Hematopoietic multipotent progenitor cell (in vitro differentiated cells): ENCODE measurements at places on chromosomes 5 and 9.

DNA sequence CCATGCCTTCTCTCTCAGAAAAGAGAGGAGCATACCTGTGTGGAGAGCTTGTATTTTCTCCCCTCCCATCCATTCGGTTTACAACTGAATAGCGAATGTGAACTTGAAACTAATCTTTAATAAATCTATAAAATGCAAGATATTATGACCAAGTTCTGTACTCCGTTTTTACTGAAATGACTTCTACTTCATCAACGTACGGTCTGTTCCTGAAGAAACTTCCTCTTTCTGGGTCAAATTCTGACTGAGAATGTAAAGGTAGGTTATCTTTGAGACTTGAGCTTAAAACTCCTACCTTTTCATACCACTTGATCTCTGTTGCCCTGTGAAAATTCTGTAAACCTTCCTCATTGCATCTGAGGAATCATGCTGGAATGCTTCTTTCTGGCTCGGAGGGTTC is 4.2 kb upstream of the CTNNAL1 start:
- DNase-seq = no peak

GRCh38 chr5:10366310-10367272 is 13.1 kb downstream of the MARCHF6 start:
- DNase-seq = no peak

- DNase-seq = peak; percentile 80
These were observed 16.7 kb upstream of the COMMD10 start for GRCh38 chr5:116068028-116068632.

DNA sequence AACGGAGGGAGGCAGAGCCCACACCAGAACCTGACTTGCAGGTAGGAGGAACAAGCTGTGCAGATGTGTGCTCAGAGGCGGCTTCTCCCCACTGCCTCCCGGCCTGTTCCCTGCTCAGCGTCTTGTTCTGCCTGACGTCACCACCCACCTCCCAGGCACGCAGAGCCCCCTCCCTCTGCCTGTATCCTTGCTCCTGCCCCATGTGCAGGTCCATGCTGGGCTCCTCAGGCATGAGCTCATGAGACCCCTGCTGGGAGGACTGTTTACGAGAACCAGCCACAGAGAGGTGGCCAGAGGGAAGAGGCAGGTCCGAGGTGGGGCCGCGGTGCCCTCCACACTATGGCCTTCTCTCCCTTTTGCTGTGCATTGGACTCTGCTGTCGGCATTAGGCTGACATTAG is 45.5 kb downstream of the SLC6A3 start:
- no peak for DNase-seq

DNA sequence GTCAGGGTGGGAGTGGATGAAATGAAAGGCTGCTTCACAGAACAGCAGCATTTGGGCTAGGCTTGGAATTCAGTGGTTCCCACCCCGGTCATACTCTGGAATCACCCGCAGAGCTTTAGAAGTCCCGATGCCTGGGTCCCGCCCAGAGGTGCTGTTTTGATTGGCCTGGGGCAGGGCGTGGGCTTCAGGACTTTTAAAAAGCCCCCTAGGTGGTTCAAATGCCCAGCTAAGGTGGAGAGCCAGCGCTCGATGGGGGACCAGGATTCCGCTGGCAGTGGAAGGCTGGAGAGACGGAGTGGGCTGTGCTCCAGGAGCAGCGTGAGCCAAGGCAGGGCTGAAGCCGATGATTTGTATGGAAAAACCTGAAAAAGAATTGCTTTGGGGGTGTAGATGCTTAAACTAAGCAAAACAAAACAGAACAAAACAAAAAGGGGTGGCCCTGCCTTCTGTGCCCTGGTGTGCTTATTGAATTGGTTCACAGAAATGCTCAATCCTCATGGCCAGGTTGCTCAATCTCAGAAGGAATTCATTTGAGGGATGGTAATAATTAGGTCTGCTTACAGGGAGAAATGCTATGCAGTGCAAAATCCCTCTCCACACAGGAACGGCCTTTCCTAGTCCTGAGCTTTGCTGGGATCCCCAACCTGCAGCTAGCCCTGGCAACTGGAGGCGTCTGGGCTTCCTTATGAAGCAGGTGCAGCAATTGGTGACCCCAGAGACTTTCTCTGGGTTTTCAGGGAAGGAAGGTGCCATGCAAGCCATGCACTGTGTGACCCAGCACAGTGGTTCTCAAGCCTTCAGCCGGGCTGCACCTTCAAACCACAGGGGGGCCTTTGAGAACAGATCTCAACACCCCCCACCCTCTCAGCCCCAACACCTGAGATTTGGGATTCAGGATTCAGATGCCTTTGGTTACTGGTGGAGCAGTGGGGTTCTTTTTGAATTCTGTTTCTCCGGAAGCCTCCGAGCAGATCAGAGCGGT is 174.0 kb upstream of the ZNF618 start:
- DNase-seq = no peak

GRCh38 chr5:73446631-73447529 is 1.7 kb downstream of the FOXD1 start:
- DNase-seq = no peak

DNA sequence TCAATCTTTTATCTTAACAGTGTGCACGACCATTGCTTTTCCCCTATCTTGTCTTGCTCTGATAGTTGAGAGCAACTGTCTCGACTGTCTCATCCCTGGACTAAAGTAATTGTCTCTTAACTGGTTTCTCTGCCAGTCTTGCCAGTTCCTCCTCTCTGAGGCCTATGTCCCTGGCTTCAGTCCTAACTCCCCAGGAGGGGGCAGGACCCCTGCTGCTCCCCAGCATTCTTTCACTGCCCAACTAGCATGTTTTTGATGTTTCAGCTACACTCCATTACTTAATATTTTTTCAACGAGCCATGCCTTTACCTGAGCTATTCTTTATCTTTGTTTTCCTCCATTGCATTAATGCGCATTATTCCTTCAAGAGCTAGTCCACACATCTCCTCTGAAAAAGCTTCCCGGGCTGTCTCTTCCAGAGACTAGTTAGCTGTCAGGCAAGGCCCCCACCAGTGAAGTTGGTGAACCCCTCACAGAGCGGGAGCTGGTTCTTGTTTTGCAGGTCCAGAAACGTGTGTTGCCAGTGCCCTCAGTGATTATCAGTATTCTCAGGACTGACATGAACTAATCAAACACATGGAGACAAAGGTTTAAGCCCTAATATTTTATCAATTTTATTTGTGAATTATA is 291.7 kb upstream of the KCNN2 start:
- no peak for DNase-seq

DNA sequence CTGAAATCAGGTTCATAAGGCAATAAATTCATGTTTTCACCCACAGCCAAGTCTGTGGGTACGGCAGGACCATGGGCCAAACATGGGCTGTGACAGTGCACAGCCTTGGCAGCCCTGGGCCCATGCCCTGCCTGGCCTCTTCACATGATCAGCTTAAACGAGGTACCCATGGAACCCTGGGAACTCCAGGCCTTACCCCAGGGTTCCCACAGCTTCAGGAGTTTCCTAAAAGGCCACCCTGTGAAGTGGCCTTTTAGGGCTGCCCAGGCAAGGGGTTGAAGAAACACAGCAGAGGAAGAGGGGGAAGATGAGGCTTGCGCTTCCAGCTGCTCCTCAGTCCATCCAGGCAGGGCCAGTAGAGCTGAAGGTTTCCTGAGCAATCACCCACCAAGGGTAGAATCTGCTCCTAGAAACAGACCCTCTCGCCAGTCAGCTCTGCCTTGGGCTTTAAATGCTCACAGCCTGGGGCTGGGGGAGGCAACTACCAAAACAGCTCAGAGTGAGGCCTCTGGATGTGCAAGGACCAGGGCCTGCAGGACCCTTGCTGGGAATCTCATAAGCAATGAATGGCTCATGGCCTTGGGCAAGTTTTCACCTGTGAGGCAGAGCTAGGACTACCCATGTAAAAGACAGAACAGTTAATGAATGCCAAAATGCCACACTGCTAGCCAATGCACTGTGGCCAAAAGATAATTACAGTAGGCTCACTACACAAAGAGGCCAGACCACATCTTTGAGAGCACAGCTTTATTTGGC is 79.3 kb upstream of the LRRTM2 start:
- DNase-seq = no peak

GRCh38 chr9:91836515-91836914 is 113.5 kb downstream of the ROR2 start:
- no peak for DNase-seq

GRCh38 chr5:79086116-79086515 is 16.5 kb downstream of the BHMT2 start:
- DNase-seq = no peak

GRCh38 chr9:112819635-112820496 is 69.3 kb downstream of the SNX30 start:
- DNase-seq = no peak

DNA sequence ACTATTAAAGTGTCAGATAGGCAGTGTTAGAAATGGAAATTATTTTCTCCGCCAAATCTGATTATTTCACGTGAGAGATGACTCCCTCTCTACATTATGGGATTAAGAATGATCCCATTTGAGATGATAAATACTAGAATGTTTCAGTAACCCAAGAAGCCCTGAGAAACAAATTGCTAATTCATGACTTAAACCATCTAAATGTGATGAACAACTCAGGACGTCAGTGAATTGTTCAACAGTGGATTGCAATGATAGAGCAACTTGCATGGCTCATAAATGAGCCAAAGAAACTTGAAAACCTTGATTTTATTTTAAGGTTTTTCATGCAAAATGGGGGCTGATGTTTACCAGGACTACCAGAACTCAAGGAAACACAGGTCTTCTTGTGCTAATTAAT is 350.5 kb upstream of the WWC1 start:
- no peak for DNase-seq

- DNase-seq = no peak
These were observed 227.8 kb downstream of the NSG2 start for GRCh38 chr5:174273325-174273724.

- DNase-seq = no peak
These were observed 32.6 kb upstream of the PRRC2B start for GRCh38 chr9:131361202-131361833.

DNA sequence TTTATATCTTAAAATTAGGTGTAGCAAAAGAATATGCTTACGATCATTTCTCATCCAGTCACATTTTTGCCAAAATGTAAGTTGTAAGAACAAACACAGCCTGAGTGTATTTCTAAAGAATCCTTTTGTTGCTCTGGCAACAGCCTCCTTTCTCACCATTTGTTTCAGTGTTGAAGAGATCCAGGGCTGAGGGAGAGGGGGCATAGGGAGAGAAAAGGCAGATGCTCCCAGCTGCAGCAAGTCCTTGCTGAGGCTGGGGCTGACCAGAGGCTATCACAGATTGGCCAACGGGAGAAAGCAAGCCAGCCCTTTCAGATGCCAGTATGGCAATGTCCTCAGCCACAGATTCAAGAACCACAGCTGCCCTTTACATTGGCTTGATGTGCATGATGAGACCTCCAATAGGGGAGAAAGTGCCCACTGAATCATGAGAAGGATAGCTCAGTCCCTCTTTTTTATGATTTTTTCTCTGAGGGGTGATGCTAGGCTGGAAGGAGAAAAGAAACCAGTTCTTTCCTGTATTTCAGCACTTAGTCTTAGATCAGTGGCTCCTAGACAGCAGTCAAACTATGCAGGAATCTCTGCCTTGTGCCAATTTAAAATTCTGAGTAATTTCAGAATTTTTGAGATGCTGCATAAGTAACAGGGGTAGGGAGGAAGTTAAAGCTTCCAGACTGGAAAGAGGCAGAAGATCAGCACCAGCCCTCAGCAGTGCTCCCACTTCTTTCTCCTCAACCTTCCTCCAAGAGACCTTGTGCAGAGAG is 142.1 kb downstream of the LHFPL2 start:
- DNase-seq = no peak

- DNase-seq = no peak
These were observed 73.8 kb upstream of the SLIT3 start for GRCh38 chr5:169374761-169375160.

- DNase-seq = no peak
These were observed 15.0 kb upstream of the GRHPR start for GRCh38 chr9:37407468-37407867.

DNA sequence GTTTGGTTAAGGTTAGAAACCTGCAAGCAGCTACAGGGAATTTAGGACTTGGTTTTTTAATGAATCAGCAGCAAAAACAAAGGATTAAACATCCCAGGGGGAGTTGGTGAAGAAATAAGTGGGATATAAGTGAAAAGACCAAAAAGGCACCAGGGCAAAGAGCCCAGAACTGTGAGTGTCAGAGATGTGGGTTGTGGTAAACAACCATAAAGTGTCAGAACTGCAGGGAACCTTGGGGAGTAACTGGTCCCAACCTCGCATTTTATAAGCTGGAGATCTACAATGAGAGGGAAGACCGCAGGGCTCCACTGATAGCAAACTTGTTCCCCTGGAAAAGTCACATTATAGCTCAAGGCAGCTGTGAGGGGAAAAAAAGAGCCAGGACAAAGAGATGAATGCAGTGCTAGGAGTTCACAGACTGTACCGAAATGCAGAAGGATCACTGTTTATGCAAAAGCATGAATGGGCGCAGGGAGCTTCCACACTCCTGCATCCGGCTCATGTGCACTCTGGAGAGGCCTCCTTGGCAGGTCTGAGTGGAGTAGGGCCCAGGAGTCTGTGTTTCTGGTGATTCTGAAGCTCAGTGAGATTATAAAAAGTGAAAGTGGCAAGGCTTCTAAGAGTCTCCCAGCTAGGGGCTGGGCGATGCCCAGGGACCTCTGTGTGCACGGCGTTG is 156.3 kb downstream of the GOLPH3 start:
- no peak for DNase-seq

- no peak for DNase-seq
These were observed 1.4 kb downstream of the MEF2C start for GRCh38 chr5:88881571-88881971.

GRCh38 chr9:91354881-91355280 is 6.8 kb downstream of the AUH start:
- DNase-seq = no peak

DNA sequence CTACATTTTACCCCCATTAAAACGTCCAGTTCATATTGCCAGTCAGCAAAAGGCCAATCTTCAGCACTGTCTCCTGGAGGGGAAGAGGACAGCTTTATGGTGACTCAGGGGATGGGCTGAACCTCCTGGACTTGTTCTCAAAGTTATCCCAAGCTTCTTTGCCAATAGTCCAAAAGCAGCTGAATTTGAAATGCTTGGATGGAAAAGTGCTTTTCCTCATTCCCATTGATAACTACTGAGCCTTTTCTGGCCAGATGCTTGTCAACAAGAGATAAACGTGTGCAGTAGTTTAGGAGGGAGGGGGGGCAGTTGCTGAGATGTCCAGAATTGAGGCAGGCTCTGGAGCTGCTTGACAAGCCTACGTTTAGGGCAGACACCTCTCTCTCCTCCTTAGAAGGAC is 43.5 kb downstream of the MTX3 start:
- no peak for DNase-seq

GRCh38 chr5:133990396-133990795 is 14.4 kb downstream of the VDAC1 start:
- DNase-seq = no peak

DNA sequence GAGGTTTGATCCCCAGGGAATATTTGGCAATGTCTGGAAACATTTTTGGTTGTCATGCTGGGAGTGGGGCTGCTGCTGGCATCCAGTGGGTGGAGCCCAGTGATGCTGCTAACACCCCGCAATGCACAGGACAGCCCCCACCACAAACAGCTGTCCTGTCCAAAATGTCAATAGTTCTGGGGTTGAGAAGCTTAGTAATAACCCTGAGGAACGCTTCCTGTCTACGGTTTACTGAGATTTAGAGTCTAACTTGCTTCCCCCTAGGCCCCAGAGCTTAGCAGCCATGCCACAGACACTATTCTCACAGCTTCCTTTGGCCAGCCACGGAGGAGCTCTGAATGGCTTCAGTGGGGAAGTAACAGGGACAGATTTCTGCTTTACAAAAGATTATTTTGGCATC is 66.5 kb downstream of the MSX2 start:
- DNase-seq = no peak

- DNase-seq = no peak
These were observed 18.5 kb upstream of the UGT3A1 start for GRCh38 chr5:36009698-36010097.
